ENCODE measurements at places on chromosomes 6 and 20. TPM values are rescaled to one million over a fixed set of nuclear protein-coding genes. Genes with fewer than 3 reads are reported as not detected.

The MPIG6B gene
- total RNA-seq = 0.06 TPM

The TUBB1 gene
- not detected for total RNA-seq

The DLK2 gene
- total RNA-seq = 1.4 TPM

The SLC17A3 gene
- total RNA-seq = not detected

The TM9SF4 gene
- total RNA-seq = 49.8 TPM

The CBFA2T2 gene
- 7.1 TPM for total RNA-seq

The C6orf163 gene
- total RNA-seq = 1.4 TPM

The SLC17A2 gene
- total RNA-seq = not detected

The MATN4 gene
- 0.36 TPM for total RNA-seq

The NKX2-2 gene
- not detected for total RNA-seq

The AVP gene
- total RNA-seq = not detected

The RSPH4A gene
- not detected for total RNA-seq

The GTSF1L gene
- not detected for total RNA-seq

The QKI gene
- 65.7 TPM for total RNA-seq

All from activated CD8-positive, alpha-beta memory T cell treated with anti-CD3 and anti-CD28 coated beads for 36 hours (primary cell).